ENCODE measurements at places on chromosomes 2 and 18. TPM values are rescaled to one million over a fixed set of nuclear protein-coding genes. Genes with fewer than 3 reads are reported as not detected.
A peak's percentile ranks its signal among the peaks of the same experiment; 100 is the strongest.

- no peak for DNase-seq
Measured at GRCh38 chr2:233436691-233437438, 82.6 kb downstream of the DGKD start.

- DNase-seq, result peak; percentile 55
Measured at GRCh38 chr2:50535971-50536759, 495.8 kb downstream of the NRXN1 start.

GRCh38 chr18:27967913-27968824 is 208.8 kb downstream of the CDH2 start:
- DNase-seq, result peak; percentile 57

DNA sequence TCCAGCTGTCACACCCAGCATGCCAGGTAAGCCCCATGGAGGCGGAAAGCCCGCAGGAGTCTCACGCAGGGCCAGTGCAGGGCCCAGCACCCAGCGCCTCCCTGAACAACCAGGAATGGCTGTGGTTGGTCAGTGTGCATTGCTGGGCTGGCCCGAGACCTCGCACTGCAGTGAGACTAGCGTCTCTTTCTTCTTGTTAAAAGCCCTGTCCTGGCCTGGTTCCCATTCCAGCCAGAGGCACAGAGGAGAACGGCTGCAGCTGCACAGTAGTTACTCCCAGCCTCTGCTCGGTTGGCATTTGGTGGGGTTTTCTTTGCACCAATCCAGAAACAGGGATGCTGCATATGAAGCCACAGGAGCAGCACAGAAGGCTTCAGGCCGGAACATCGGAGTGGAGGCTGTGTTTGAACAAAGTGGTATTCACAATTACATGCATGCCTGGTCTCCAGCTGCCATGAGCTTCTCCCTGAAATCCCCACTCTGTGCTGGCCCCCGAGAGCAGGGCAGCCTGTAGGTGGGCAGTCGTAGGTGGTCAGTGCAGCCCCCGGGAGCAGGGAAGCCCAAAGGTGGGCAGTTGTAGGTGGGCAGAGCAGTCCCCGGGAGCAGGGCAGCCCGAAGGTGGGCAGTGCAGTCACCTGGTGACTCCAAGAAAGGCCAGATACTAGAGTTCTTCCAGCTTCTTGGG is 163.7 kb upstream of the PXDN start:
- peak; percentile 80 for DNase-seq

GRCh38 chr18:35201256-35201931 is 39.4 kb upstream of the ZNF397 start:
- DNase-seq, result no peak

DNA sequence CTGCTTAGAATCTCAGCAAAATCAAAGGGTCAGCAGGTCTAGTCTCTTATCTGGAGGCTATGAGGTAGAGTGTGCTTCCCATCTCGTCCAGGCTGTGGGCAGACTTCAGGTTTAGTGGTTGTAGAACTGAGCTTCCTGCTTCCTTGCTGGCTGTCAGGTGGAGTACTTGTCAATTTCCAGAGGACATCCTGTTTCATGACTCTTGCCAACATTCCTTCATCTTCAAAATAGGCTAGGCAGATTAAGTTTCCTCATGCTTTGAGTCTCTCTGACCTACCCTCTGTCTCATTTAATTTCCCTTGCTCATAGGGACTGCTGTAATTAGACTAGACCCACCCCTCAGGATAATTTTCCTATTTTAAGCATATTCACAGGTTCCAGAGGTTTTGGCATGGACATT is 562.6 kb downstream of the SPAG16 start:
- DNase-seq, result no peak

DNA sequence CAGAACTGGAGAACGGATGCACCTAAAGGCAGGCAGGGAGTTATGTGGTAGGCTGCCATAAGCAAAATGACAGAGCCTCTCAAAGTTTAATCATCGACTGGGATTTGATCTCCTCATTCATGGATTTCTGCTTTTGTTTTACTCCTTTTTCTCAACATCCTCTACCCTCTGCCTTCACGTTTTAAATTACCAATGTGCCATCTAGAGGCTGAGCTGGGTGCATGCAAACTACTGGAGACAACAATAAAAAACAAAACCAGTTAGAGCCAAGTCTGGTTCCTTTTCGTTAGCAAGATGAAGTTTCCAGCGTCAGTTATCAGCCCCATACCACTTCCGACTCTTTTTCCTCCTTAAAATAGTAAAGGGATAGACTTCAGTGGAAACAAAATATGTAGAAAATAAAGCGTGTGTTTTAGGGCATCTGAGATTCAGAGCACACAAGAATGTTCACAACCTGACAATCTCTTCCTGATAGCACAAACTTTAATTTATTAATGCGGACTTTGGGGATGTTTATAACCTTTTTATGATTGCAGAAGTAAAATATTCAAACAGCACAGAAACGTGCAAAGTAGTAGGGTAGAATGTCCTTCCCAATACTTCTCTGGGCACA is 117.0 kb downstream of the LAMA1 start:
- peak; percentile 61 for DNase-seq

DNA sequence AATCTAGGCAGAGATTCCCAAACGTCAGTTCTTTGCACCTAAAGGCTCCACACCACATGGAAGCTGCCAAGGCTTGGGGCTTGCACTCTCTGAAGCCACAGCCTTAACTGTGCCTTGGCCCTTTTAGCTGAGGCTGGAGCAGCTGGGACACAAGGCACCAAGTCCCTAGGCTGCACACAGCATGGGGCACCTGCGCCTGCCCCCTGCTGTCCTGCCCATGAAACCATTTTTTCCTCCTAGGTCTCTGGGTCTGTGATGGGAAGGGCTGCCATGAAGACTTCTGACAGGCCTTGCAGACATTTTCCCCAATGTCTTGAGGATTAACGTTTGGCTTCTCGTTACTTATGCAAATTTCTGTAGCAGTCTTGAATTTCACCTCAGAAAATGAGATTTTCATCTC is 241.5 kb downstream of the OSR1 start:
- no peak for DNase-seq

DNA sequence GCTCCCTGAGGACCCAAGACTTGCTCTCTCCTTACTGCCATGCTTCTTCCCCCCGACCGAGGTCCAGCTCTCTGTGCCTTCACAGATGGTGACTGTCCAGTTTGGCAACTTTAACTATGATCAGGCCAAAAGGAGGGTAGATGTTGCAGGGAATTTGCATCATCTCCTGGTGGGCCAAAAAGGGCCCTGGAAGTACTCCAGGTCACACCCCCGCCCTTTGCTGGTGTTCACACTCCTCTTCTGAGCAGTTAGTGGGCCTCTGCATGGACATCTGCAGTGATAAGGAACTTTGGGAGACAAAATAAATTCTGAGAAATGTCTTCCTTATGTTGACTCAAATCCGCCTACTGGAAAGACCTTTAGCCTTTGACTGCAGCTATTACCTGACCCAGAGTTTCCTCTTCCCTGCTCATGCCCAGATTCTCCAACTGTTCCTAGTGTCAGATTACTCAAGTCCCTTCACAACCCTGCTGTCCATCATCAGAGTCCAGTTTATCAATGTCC is 234.4 kb downstream of the LOXHD1 start:
- DNase-seq, result no peak

GRCh38 chr2:18066066-18066465 is 187.6 kb downstream of the KCNS3 start:
- no peak for DNase-seq

- DNase-seq, result no peak
Measured at GRCh38 chr2:172090044-172090961, 5.0 kb downstream of the DLX1 start.

DNA sequence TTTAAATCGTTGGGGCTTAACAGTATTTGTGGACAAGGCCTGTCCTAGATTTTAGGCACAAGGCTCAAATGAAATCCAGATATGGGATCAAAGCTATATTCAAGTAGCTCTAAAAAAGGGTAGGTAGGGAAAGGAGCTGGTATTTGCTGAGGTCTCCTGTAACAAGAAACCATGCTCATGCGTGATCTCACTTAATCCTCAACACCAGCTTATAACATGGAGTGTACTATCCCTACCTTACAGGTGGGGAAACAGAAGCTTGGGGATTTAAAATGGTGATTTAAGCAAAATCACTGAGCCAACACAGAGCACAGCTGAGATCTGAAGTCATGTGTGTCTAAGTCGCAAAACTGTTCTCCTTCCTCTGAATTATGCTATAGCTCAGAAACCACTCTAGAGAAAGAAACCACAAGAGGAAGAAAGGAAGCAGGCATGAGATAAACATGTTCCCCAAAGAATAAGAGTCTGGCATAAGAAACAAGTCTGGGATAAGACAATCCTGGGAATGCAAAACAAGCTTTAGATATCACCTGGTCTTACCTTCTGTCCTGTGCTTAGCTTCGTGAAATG is 43.1 kb downstream of the CYRIA start:
- DNase-seq, result no peak

- no peak for DNase-seq
Measured at GRCh38 chr2:146457221-146457620, 1387.6 kb upstream of the ACVR2A start.

GRCh38 chr2:45728458-45728942 is 77.0 kb downstream of the PRKCE start:
- no peak for DNase-seq

DNA sequence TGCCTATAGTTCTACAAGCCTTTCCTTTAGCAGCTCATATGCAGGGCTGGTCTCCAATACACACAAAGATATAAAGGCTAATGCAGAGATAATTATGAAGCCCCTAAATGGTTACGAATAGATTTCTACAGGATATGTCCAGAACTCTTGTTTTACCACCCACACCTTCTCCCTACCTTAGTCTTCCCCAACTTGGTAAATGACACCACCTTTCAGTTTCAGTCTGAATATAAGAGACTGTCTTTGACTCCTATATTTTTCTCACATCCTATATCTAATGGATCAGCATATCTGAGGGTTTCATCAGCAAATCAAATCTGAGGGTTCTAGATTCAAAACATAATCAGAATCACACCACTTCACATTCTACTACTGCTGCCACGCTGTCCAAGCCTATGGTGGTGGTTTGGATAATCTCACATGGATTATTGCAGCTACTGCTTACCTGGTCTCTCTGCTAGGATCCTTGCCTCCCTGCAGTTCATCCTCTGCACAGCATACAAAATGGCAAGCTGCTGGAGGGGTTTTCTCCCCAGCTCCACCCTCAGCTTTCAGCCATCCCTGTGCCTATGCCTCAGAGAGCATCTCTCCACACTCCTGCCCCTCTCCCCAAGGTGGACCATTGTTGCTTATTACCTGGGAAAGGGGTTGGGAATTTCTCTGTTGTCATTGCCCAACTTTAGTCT is 178.0 kb upstream of the SPOPL start:
- DNase-seq, result no peak

GRCh38 chr18:23538001-23538400 is 34.7 kb downstream of the RMC1 start:
- peak; percentile 85 for DNase-seq

FAP gene
- 161 TPM for total RNA-seq

XDH gene
- 0.24 TPM for total RNA-seq

GFPT1 gene
- total RNA-seq, result 52.2 TPM

Measured in umbilical cord (tissue), 2 donors.